SJSA1 (cell line): ENCODE measurements at places on chromosomes 5 and 9.

- DNase-seq = no peak
Measured at GRCh38 chr5:171342362-171343111, 33.5 kb downstream of the TLX3 start.

DNA sequence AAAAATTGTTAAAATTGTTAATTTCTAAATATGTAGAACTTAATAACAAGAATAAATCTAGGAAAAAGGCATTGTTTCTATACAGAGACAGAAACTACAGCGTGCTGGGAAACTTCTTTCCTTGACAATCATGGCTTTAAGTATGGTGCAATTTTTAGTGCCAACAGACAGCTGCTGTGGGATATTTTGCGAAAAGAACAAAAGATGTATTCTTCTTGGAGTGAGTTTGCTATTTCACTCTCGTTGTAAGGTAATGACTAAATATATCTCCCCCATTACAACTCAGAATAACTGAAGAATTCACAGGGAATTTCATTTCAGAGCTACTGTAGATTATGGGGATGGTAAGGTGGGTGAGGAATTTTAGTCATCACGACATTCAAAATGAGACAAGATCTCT, 2055.0 kb upstream of the ACO1 start:
- no peak for DNase-seq

- no peak for DNase-seq
Measured at GRCh38 chr9:93809204-93809940, 145.8 kb downstream of the BARX1 start.

DNA sequence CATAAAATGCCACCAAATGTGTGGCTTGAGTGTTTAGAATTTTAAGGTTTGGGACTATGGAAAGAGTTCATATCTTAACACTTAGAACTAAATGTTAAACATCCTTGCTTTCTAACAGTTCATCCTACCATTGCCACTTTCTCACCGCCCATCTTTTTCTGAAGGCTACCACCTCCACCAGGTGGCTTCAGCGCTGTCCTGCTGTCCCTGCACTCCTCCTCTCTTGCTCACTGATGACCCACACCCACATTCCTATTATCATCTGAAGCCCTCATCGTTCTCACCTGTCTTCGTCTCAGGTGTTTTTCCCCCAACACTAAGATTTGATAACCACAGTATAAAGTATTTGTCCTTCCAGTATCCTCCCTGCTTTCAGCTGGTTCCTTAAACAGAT, 7.4 kb downstream of the MEGF10 start:
- no peak for DNase-seq

GRCh38 chr9:127336086-127336485, 60.9 kb upstream of the SLC2A8 start:
- no peak for DNase-seq

DNA sequence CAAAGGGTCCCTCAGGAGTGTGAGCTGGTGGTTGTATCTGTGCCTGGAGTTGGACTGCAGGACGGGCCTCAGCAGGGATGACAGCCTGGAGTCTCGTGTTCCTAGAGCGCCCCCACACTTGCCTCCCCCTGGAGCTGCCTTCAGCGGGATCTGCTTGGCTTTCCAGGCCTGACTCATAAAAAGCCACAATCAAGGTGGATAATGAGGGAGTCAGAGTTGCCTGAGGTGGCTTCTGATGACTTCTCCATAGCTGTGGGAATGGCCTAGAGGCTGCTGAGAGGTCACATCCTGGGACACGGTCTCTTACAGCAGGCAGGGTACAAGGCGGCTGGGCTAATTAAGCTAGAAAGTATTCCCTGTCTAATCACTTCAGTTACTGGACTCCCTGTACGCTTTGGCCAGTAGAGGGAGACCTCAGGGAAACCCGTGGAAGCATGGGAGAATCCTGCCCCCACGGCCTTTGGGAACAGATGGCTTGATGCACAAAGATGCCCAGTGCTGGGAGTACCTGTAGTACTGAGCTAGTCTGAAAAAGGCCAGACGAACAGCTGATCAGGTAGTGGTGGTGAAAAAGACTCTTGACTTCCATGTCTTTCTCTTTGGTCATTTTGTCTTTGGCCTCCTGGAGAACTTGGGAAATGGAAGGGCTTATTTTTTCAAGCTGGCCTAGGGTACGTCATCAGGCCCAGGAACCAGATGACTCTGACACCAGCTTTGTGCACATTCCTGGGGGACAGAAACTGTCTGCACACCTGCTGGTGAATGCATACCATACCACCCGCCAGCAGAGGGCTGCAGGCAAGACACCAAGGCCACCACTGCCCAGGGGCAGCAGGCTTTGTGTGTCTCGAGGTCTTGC, 16.1 kb upstream of the FRRS1L start:
- DNase-seq = peak; percentile 19

DNA sequence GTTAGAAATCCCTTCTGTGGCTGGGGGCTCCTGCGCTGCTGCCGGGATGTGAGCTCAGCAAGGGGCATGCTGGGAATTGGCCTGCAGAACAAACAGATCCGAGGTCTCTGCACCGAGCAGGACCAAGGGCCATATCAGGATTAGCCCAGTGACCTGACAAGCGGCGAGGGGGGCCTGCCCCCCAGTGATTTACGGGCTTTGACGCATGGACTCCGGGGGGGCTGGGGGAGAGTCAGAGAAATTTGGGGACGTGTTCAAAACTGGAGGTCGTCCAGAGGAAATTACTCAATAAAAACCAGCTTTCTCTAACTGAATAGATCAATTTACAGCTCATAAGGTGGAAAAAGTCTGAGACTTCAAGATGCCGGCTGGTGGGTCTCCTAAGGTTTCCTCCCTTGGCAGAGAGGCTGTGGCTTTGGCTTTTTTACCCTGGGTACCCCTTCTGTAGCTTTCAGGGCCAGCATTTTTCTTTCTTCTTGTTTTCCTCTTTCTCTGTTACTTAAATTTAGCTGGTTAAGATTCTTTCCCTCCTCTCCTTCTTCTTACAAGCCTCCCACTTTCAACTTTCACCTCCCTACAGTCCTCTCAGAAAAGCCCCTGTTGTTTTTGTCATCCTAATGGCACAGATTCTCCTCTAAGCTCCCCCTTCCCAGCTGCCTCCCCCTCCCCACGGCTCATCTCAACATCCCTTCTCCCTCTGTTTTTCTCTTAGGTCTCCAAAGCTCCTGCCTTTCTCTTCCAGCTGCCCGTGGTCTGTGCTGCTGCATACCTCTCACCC, 551.0 kb downstream of the CCDC171 start:
- DNase-seq = no peak

GRCh38 chr9:93667006-93667405, 90.6 kb downstream of the PHF2 start:
- no peak for DNase-seq

GRCh38 chr9:96719521-96719920, 58.4 kb downstream of the ZNF510 start:
- DNase-seq = no peak

DNA sequence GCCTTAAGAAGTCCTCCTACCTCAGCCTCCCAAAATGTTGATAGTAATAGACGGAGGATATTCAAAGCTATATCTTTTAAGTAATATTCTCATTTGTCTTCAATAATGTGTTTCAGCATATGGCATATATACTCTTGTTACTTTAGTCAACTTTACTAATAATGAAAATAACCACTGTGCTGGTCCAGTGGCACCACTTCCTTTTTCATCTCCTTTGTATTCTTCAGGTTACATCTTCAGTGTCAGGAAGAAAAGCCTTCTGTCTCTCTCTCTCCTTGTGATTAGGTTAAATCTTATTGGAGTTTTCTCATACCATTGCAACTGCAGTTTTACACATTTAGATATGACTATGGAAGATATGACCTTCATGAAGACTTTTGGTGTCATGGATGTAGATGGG, 31.3 kb downstream of the PARP8 start:
- DNase-seq = no peak

DNA sequence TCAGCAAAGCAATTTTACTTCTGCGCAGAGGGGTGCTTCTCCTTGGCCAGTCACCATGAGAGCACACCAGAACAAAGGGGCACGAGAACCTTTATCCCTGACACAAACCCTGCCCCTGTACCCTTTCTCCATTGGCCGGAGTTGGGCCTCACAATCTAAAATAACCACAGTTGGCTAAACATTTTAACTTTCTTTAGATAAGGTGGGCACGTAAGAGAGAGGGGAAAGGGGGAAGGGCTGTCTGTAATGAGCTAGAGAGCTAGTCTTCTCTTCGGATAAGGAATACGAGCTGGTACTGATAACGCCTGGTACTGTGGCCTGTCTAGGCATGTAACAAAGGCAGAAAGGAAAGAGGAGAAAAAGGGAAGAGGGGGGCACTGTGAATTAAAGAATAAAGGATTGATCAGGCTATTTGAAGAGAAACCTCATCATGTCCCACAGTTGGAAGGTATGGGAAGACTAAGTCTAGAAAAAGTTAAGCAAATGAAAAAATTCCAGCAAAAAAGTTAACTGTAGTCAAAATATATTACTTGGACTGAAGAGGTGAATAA, 1.8 kb upstream of the IARS1 start:
- no peak for DNase-seq

DNA sequence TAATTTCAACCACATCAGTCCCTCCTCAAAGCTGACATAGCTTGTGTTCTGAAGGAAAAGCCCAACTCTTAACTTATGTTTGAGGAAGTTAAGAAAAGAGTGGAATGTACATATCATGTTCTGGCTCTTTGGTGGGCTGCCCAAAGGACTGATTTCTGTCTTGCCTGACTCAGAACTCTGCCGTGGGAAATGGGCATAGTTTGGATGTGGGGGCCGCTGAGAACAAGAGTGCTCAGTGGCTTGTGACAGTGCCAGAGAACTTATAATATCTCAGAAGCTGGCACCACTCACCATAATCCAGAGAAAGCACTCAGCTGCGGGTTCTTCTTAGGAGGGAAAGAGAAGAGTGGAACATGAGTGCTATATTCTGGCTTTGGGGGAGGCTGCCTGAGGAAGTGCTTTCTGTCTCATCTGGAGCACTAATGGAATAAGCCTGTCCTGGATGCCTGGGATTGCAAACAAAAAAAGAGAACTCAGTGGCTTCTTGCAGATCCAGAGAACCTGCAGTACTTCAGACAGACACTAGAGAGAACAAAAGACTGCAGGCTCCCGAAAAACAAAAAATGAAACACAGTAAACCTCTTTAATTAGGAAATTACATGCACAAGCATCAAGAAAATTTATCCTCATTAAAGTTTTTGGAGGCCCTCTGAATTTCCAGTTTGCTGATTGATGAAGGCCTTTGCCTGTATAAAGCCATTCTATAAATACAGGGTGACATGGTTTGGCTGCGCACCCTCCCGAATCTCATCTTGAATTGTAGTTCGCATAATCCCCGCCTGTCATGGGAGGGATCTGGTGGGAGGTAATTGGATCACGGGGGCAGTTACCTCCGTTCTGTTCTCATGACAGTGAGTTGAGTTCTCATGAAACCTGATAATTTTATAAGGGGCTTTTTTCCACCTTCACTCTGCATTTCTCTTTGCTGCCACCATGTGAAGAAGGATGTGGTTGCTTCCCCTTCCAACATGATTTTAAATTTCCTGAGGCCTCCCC, 207.0 kb downstream of the DMAC1 start:
- no peak for DNase-seq

DNA sequence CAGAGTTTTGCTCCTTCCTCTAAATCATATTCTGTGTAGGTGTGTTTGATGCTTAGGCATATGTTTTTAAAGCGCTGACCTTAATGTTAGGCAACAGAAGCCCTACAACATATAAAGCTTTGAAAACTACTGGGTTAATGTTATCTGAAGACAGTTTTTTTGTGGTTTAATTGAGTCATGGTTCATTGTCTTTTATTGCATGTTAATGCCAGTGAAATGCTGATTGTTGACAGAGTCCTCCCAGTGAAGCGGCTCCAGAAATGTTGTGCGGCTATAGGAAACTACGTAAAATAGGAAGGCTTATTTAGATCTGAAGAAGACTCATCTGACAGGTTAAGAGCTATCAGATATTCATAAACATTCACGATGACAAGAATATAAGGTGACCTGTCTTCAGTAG, 424.6 kb downstream of the CCDC171 start:
- no peak for DNase-seq

DNA sequence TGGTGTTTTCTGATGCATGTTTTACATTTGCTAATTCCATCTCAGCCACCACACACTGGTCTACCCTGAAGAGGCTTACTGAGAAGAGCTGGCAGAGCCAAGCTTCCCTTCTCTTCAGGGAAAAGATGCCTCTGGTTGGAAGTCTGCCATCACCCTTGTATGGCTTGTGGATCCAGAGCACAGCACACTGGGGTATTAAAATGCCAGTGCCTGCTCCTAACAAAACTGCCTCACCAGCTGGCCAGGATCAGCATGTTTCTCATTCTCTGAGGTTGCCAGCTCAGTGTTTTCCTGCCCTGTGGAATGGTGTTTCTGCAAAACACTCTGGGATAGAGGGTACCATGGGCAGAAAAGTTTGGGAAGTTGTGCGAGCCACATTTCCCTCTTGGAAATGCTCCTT, 31.6 kb upstream of the ZNF618 start:
- DNase-seq = no peak

- DNase-seq = no peak
Measured at GRCh38 chr9:126160854-126161329, 165.7 kb upstream of the MVB12B start.

- DNase-seq = no peak
Measured at GRCh38 chr9:126498331-126498730, 115.4 kb upstream of the LMX1B start.

- no peak for DNase-seq
Measured at GRCh38 chr9:93940951-93941350, 14.2 kb downstream of the BARX1 start.
